ENCODE measurements at places on chromosomes 7 and 10.

GRCh38 chr7:131502810-131503508 is 53.5 kb downstream of the PODXL start:
- no peak for DNase-seq

- DNase-seq, result no peak
Observed at GRCh38 chr10:50653758-50654157, 30.0 kb upstream of the SGMS1 start.

- DNase-seq, result no peak
Observed at GRCh38 chr7:69359003-69359700, 239.1 kb upstream of the AUTS2 start.

DNA sequence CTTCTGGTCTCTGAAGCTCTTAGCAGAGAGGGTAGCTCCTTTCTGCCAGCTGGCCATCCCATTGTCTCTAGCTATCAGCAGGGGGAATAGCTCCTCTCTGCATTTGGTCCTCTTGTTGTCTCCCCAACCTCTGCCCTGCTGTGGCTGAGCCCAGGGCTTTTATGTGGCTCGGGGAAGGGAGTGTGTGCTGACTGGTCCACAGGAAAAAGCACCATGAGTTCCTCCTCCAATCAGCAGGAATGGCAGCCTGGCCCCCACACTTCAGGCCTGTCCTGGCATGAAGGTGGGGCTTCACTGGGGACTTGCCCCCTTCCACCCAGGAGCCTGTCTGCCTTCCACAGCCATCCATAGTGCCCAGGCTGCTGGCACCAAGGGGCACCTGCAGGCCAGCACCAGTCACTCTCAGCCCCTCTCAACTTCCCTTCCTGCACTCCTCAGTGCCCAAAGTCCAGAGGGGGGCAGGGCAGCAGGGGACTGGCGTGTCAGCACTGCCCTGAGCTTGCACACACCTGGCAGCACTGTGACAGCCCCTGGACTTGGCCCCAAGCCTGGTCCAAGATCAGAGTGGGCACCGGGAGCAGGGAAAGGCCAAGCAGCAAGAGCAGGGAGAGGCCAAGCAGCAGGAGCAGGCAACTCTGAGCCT is 36.2 kb downstream of the NOLC1 start:
- DNase-seq, result no peak

GRCh38 chr7:123999703-124000102 is 33.2 kb downstream of the TMEM229A start:
- no peak for DNase-seq

All from stimulated activated CD8-positive, alpha-beta memory T cell treated with anti-CD3 and anti-CD28 coated beads, Interleukin-7, amount 100 ng/mL, for 1 hour (primary cell).